D721Med (cell line): ENCODE measurements at places on chromosomes 2 and 18.

GRCh38 chr18:49610022-49610445 is 48.2 kb downstream of the LIPG start:
- no peak for DNase-seq

DNA sequence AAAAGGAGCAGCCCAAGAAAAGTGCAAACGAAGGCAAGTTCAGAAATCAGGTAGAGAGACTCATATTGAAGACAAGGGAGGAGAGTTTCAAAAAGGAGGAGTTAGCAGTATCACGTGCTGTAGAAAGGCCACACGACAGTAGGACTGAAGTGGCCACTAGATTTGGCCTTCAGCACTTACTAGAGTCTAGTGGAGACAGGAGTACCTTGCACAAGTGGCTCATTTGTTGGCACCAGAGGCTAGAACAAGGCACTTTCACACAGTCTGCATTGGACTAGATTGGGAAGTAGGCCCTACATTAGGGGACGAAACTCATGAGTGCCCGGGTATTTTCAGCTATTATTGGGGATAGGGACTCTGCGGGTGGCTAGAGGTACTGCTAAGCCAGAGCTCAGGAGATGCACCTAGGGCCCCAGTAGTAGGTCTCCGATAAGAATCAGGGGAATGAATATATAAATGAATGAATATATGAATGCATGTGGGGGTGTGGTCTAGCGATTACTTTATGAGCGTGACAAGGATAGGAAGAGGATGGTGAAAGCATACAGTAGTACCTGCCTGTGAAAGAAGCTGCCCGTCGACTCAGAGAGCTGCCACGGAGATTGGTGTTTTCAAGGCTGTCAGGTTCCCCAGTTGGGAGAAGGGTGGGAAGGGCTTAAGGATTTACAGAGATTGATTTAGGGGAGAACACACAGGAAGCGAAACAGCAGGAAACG is 1.4 kb upstream of the NCOA1 start:
- no peak for DNase-seq

GRCh38 chr2:236767941-236768340 is 198.3 kb downstream of the ACKR3 start:
- DNase-seq = no peak

DNA sequence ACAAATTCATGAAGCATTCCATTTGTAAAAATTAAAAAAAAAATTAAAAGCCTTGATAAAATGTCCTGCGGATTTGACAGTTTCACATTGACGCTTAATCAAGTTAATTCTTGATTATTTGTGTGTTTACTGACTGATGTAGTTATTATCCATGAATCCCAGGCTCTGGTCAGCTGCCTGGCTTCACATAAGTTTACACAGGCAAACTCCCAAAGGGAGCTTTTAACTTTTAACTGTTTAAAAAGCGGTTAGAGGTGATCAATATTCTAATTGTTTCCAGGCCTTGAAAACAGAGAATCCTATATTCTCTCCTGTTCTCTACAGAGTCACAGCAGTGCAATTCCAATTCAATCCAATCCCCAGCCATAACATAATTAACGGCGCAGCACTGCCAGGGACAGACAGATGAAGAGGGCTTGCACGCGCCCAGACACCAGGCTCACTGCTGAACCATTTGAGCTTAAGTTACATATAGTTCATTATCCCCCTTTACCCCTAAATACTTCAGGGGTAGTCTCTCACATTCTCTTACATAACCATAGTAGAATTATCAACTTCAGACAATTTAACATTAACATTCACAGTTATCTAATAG is 47.5 kb downstream of the ATP8B1 start:
- DNase-seq = no peak

DNA sequence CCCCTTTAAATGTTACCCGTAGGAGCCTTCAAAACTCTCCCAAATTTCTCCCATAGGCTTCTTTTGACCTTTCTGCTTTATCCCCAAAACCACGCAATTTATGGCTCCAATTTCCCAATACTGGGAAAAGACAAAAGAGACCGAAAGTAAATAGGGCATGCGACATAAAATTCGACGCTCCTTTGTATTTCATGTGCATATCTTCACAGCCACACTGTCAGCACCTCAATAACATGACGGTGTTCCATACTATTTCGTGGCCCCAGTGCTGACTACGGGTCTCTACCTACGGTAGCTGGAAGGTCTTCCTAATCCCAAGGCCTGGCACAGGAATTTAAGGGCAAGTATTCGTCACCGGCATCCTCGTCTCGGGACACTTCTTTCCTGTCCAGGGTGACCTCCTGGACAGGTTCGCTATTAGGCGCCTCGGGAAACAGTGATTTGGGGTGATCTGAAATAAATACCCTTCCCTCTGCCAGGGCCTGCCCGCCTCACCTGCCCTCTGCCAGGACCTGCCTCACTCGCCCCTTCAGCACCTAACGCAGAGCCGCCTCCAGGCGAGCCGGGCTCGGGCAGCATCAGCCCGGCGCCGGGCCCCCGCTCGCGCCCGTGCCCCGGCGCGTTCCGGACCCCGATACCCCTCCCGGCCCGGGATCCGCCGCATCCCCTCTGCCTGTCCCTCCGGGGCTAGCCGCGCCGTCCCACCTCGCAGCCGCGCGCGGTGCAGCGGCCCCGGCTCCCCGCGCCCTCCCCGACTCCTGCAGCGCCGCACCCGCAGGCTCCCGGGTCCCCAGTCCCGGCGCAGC is 680 bp downstream of the DTNB start:
- no peak for DNase-seq

GRCh38 chr2:16021611-16022363 is 81.4 kb downstream of the MYCN start:
- no peak for DNase-seq

- no peak for DNase-seq
These were observed 134.9 kb upstream of the GLI2 start for GRCh38 chr2:120600786-120601185.

GRCh38 chr18:78321402-78321801 is 658.2 kb upstream of the SALL3 start:
- DNase-seq = no peak

GRCh38 chr2:207747653-207748560 is 21.8 kb downstream of the FZD5 start:
- no peak for DNase-seq

GRCh38 chr18:73636355-73636754 is 511.3 kb downstream of the FBXO15 start:
- no peak for DNase-seq

DNA sequence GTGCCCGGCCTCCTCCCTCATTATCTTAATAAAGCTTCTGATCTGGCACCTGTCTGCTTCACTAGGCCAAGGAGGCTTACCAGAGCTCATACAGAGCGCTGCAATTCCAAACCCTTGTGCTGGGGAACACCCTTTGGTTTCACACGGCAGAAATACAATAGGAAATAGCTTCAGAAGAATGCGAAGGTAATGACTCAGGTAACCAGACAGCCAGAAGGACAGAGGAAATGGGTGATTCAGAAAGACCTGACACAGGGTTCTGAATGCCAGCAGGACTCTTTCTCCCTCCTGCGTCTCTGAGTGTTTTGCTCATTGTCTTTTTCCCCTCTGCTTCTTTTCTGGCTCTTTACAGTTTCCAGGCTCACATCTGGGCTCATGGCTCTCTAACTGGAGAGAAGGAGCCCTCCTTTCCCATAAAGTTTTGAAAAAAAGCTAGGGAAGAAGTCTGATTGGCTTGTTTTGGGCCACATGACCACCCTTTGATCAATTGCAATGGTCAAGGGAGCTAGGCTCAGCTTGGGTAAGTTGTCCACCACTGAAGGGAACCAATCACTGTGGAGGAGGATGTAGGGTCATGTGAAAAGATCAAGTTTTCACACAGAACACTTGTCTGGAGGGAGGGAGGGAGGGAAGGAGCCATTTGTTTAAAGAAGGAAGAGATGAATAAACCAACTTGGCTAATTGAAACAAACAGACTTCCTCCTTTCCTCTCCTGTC is 90.5 kb upstream of the UPP2 start:
- no peak for DNase-seq

- DNase-seq = no peak
These were observed 138.9 kb downstream of the PID1 start for GRCh38 chr2:229132236-229132635.

DNA sequence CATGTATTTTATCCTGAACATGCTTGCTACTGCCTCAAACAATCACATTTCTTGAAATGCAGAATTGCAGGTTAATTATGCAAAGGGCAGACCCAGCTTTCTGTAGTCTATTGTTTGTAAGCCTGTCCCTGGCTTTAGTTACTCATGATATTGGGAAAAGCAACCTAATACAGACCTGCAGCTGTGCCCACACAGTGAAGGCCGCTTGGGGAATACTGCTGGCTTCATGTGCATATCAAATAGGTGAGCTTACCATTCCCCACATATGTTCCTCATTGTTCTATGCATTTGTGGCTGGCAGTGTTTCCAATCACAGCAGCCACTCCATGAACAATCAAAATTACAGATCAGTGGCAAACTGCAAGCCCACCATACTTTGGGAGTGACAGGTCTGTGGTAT is 186.3 kb downstream of the TMEM163 start:
- DNase-seq = no peak

GRCh38 chr2:217108575-217109027 is 248.7 kb upstream of the TNP1 start:
- DNase-seq = no peak

DNA sequence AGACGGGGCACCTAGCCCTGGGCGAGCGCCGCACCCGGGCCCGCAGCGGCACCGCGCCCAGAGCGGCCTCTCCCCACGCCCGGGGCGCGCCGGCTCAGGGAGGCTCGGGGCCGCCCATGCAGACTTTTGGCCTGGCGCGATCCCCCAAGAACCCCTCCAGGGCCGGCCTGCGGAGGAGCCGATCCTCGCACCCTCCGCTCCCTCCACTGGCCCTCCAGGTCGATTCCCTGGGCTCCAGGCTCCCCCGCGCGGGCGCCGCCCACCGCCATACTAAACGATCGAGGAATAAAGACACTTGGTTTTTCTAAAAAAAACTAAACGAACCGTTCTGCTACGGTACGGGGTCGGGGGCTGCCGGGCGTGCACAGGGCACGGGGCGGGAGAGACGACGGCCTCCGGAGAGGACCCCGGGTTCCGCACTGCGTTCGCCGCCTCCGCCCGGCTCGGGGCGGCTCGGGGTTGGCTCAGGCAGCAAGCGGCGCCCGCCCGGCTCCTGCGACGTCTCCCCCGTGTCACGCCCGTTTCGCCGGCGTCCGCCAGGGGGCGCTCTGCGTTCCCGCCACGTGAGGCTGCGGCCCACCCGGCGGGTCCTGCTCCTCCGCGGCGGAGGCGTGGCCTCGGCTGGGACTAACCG is 365 bp upstream of the KHK start:
- DNase-seq = peak; percentile 98

- DNase-seq = no peak
These were observed 12.6 kb downstream of the BCL2 start for GRCh38 chr18:63306819-63307550.

DNA sequence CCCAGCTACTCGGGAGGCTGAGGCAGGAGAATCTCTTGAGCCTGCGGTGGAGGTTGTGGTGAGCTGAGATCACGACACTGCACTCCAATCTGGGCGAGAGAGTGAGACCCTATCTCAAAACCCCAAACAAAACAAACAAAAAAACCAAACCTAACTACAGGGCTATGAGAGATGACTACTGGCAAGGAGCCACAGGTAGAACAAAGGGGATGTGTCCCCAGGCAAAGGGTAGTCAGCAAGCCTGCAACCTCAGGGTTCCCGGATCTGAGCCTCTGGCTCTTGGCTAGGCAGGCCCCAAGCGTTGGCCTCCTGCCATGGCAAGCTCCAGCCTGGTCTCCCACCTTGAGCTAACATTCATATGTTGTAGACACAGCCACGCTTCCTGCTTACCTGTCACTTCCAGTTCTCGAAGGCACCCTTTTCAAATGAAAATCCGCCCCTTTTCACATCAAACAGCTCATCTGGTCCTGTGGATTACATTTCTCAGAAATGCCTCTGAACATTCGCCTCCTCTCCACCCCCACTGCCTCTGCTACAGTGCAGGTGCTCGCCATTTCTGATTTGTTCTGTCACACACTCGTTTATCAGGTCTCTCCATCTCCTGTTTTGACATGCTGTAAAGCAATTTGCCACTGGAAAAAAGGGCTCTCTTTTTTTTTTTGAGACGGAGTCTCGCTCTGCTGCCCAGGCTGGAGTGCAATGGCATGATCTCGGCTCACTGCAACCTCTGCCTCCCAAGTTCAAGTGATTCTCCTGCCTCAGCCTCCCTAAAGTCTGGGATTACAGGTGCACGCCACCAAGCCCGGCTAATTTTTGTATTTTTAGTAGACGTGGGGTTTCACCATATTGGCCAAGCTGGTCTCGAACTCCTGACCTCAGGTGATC is 13.1 kb upstream of the ACTR3 start:
- no peak for DNase-seq

DNA sequence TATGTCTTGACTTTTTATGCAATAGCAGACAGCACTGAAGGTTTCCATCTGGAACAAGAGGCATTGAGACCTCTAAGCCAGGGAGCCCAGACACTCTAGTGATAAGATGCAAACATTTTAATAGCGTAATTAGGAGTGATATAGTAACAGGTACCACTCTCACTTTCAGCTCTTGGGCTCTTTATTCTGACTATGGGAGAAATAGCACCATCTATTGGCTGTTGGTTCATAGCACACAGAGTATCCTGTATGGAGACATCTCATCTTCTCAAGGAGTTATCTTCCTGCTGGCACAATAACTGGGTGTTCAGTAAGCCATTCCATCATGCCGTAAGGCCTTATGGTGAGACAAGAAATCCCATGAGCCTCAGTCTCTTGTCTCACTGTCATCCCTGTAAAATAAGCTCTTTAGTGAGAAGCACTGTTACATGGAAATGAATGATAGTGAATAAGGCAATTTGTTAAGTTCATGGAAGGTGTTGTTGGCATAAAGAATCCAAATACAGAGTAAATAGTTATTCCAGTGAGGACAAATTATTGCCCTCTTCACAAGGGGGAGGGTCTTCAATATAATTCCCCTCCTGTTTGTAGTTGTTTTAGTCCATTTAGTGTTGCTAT is 48.3 kb downstream of the THUMPD2 start:
- no peak for DNase-seq

DNA sequence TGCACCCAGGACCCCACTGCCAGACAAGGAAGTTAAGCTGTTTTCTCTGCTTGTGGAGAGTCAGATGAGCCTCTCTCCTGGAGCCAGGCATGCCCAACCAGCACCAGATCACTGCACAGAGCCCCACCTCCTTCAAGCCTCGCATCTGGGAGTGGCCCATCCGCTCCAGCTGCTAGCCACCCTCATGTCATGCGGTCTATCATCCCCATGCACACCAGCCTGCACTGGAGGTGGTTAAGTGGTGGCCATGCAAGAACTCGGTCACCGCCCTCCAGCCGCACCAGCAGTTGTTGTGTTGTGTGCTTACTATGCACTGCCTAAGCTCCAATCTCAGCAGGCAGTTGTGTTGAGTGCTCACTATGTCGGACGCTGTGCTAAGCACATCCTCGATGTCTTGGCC is 177.9 kb upstream of the SLC14A2 start:
- no peak for DNase-seq

DNA sequence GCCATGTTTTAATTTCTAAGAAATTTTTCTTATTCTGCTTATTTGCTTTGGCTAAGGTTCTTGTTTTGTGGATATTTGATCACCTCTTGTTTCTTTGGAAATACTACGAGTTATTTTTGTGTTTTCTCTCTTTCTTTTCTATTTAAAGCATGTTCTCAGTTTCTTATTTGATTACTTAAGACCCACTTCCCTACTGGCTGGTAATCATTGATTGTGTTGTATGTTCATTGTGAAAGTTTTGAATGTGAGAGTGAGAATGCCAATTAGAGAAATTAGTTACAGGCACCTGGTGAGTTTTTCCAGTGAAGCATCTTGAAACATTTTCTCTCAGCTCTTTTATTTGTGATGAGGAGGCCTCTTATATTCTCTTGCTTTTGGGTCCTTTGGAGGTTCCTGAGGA is 226.7 kb upstream of the MC4R start:
- DNase-seq = no peak

GRCh38 chr2:160646684-160647444 is 153.3 kb upstream of the RBMS1 start:
- no peak for DNase-seq

GRCh38 chr2:225488743-225489142 is 89.2 kb downstream of the NYAP2 start:
- no peak for DNase-seq
